ENCODE measurements at places on chromosomes 1 and 21.

DNA sequence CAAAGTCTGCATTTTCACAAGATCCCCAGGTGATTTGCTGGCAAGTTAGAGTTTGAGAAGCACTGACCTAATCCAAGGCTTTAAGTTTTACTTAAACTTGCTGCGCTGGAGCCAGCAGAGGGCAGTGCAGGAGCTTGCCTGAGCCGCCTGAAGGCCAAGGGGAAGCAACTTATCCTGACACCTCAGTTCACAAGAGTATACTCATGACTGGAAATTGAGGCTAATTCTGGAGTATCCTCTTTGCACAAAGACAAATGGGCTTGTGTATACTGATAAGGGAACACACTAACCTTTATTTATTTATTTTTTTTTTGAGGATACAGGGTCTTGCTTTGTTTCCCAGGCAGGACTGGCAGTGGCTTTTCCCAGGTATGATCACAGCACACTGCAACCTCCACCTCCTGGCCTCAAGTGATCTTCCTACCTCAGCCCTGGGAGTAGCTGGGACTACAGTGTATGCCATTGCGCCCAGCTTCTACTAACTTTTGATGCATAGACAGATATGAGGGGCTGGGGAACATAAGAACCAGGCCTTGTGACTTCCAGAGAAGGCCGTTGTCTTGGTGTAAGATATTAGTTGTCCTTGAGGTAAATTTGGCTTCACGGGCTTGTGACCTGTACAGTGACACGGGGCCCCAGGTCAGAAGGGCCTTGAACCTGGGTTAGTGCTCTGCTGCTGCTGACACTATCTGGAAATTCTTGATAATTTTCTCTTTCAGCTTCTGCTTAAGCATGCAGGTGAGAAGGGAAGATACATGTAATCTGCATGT, 29.0 kb upstream of the SLAMF1 start:
- DNase-seq = peak; percentile 48

DNA sequence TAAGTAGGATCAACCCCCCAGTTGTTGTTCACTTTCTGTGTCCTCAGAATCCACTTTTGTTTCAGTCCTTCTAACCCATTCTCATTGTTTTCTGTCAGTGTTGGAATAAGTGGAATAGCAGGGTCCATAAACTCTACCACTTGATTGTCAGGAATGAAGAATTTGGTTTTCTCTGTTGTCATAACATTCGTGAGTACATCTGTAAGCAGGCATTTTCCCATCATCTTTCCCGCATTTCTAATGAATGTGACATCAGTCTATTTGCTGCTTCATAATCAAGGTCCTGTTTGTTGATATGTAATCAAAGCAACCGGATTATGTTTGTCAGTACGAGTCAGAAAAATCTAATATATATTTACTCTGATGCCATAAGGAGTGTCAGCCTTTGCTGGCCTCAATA, 147.1 kb downstream of the KIF26B start:
- DNase-seq = no peak

DNA sequence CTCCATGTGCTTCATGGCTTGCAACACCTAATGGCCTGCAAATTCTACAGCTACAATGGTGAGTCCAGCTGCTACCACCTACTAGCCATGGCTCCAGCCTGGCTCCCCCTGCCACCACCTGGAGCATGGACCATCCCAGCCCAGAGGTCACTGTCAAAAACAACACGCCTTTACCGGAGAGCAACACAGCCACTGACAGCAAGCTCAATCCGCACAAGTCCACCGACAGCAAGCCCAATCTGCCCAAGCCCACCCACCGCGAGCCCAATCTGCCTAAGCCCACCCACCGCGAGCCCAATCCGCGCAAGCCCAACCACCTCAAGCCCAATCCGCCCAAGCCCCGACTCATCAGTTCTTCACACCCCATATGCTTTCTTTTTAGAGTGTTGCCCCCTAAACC, 128.2 kb downstream of the KIF26B start:
- DNase-seq = no peak

DNA sequence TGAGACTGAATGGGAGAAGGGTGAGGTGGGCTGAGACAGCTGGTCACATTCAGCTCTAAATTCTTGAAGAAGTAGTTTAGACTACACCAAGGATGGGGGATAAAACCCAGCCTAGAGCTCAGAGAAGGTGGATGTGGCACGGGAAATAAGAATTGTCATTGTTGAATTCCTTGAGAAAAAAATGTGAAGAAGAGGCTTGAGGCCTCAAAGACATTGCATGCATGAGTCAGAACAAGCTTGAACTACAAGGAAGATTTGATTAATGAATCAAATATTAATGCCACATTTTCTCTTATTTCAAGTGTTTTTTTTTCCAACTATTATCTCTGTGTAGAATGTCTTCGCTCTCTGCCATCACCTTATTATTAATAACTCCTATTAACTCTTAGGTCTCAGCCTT, 58.9 kb downstream of the MAP3K7CL start:
- DNase-seq = no peak

- DNase-seq = no peak
Observed at GRCh38 chr1:13930151-13930550, 230.2 kb downstream of the PRDM2 start.

GRCh38 chr1:91454136-91454535, 46.5 kb upstream of the CDC7 start:
- no peak for DNase-seq

GRCh38 chr1:166952002-166952746, 23.2 kb downstream of the ILDR2 start:
- DNase-seq = peak; percentile 43

DNA sequence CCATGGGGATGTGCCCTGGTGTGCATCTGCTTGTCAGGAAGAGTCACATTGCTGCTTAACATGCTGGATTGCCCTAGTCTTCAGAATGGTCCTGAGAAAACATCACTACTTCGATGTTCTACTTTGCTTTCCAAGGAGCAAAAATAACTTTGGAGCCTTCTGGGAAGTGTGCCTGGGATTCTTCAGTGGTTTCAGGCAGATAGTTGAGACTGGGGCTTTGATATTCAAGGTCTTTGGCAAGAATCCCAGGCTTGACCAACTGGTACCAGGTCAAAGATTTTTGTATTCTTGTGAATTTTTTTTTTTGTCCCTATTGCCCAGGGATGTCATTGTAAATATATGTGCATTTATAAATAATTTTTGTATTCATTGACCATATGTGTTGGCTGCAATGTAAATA, 51.4 kb downstream of the LRIG2 start:
- DNase-seq = no peak

DNA sequence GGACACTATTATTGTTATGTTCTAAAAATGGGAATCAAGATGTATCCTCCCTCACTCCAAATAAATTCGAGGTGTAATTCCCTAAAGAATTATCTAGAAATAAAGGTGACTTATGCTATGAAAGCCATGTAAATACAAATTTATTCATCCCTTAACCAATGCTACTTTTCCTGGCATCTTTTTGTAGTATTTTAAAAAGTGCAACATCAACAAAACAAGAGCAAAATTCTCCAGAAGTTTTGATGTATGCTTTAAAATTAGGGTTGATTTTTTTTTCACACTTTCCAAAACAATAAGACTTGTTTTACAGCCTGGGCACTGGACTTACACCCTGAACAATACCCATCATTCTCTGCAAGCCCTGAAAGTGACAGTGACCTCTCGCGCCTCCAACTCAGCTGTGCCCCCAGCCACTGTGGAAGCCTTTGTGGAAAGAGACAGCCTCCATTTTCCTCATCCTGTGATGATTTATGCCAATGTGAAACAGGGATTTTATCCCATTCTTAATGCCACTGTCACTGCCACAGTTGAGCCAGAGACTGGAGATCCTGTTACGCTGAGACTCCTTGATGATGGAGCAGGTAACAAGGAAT, 21.4 kb upstream of the CLCA1 start:
- no peak for DNase-seq

DNA sequence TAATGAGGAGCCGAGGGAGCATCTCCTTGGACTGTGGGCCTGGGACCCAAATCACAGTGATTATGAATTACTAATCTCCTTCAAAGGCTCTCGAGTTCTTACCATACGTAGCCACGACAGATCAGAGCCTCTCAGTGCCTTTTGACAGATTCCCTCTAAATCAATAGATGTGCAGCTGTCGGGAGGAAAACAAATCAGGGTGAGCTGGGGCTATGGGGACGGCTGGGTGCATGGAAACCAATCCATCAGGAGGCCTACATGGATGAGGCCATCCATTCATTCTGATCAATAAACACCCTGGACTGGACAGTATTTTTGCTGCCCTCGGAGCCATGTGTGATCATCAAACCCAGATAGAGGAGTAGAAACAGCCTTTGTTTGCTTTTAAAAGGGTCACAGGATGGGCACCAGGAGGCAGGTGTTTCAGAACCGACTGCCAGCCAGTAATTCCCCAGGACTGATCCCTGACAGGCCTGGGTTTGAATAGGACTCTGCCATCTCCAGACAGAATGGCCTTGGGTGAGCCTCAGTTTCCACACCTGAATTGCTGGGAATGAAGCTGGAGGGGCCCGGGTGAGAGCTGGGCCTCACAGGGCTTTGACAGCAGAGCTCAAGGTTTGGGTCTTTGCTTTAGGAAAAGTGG, 532.8 kb downstream of the MATN1 start:
- DNase-seq = no peak

GRCh38 chr1:221100611-221101010, 221.4 kb downstream of the HLX start:
- DNase-seq = no peak

- DNase-seq = no peak
Observed at GRCh38 chr1:177784409-177784808, 185.4 kb downstream of the SEC16B start.

DNA sequence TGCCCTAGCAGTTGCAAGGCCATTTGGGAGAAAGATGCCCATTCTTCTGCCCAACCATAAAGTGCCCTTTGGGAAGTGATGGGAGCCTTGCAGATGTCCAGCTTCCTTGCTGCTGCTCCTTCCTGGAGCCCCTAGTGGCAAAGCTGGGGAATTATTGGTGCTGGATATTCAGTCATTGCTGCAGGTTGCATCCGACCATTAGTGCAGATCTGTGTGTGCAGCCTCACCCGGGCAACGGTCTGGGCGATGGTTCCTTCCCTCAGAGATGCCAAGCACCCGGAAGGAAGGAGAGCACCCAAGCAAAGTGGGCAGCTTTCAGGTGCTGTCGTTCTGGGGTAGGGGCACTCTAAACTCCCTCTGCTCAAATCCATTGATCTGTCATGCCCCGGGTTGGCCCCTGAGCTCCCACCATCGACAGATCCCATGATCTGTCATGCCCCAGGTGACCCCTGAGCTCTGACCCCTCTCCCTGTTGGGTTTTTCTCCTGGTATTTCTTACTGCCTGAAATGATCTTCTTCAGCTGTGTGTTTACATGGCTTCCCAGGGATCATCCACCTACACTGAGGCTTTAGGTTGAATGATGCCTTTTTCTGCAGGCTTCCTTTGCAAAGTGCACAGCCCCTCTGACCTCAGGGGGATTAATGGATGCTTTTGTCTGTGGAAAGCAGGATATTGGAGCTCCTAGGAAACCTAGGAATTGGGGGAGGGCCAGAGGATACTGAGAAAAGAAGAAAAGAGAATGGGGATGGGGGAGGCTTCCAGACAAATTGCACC, 467.5 kb downstream of the PTPRU start:
- peak; percentile 35 for DNase-seq

- peak; percentile 50 for DNase-seq
Observed at GRCh38 chr21:27393726-27394125, 426.8 kb upstream of the ADAMTS5 start.

DNA sequence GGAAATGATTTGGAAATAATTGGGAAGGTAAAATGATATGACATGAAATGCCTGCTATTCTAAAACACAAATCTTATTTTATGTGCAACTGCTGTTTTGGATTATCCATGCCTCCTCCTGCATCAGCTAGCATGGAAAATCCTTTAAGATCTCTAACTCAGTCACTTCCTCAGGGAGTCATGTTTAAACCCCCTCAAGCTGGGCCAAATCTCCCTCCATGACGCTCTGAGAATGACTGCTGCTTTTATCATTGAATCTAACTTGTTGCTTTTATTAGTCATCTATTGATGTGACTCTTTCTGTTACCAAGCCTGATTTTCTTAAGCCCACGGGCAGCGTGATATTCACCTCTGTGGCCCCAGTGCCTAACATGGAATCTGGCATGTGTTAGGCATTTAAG, 324.8 kb downstream of the DISC1 start:
- peak; percentile 85 for DNase-seq

DNA sequence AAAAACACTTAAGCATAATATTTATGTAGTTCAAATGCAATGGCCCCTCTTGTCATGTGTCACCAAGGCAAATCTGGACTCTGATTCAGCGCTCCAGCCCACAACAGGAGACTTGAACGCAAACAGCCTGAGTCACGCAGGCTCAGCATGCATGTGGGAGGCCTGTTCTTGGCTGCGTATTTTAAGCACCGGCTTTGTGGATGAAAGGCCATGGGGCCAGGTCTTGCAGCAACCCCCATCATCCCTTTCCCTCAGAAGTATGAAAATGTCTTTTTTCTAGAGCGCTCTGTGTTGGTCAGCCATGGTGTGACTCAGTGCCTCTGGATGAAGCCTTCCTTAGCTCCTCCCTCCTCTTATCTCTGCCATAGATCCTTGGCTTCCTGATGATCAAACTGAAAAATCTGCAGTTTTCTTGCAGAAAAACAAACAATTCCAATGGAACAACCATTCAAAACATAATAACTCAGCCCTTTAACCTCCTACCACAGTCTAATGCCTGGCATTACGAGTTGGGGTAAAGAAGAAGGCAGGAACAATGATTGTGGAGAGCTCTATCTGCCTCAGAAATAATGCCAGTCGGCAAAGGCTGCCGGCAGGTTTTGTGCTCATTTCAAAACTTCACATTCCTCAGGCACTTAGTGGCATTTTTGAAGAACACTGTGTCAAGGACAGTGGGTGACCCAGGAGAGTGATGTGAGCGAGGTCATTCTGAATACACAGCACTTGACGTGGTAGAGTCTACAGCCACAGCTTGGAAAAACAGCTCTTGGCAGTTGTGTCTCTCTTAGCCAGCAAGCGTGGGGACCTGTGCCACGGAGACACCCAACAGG, 167.5 kb downstream of the CLIC6 start:
- peak; percentile 97 for DNase-seq

DNA sequence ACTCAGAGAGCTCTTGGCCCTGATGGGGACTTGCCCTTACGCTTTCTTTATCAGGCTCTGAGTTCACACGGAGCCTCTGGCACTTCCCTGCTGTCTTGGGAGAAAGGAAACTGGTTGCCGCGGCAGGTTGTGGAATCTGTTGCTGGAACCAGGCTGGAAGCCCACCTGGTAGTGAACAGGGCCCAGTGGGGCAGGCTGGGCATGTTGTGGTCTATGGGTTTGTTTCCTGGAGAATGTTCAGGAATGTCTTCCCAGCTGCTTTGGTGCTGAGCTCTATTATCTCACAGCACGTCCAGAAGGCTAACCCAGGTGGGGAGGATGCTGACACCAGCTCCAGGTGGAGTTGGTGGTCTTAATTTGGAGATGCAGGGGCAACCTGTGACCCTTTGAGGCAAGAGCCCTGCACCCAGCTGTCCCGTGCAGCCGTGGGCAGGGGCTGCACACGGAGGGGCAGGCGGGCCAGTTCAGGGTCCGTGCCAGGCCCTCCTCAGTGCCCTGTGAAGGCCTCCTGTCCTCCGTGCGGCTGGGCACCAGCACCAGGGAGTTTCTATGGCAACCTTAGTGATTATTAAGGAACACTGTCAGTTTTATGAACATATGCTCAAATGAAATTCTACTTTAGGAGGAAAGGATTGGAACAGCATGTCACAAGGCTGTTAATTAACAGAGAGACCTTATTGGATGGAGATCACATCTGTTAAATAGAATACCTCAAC, 33.3 kb upstream of the TDRD10 start:
- DNase-seq = no peak

Measured in MG63 (cell line).